ENCODE measurements at places on chromosomes 13 and 19. TPM values are rescaled to one million over a fixed set of nuclear protein-coding genes. Genes with fewer than 3 reads are reported as not detected.

DNA sequence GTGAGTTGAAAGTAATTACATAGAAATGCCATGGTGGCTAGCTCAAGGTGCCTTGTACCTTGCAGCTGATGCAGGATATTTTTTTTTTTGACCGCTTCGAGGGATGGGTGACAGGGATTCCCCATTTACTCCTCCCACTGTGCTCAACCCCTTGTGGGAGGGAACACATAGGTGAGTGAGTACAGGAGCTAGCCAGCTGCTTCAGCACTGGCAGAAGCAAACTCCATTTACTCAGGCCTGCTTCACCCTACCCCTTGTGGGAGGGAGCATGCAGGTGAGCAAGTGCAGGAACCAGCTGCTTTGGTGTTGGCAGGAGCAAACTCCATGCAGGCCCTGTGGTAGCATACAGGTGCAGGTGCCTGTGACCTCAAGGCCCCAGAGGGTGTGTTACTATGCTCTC, 330.1 kb downstream of the TDRD3 start:
- no peak for DNase-seq

The KRTDAP gene
- not detected for total RNA-seq

- DNase-seq, result peak; percentile 74
Observed at GRCh38 chr13:46551410-46552302, 1.3 kb upstream of the LRCH1 start.

DNA sequence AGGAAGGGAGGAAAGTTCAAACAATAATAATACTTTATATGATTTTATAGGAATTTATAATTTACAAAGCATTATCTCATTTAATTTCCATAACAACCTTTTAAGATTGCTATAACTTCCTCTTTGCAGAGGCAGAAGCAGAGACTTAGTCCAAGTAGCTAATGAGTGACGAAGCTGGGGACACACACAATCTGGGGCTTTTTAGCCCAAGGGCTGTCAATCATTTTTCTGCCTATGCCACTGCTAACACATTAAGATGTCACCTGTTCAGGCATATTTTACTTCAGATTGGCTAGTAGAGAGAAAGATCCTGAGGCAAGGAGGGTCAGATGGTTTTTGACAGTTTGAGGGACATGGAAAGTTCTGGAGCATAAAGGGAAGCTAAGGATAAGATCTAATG, 12.6 kb downstream of the SCEL start:
- DNase-seq, result no peak

The SMAD9 gene
- total RNA-seq, result not detected

- no peak for DNase-seq
Observed at GRCh38 chr13:98838776-98839175, 86.3 kb upstream of the SLC15A1 start.

The SHISA7 gene
- total RNA-seq, result not detected

GRCh38 chr19:40584007-40584406, 7.3 kb downstream of the SHKBP1 start:
- DNase-seq, result no peak

The PRKCG gene
- total RNA-seq, result not detected

The IL4I1 gene
- 35.6 TPM for total RNA-seq

GRCh38 chr19:53057904-53058580, 13.5 kb downstream of the ERVV-2 start:
- no peak for DNase-seq

GRCh38 chr13:76597868-76598267, 288.3 kb downstream of the KCTD12 start:
- DNase-seq, result no peak

DNA sequence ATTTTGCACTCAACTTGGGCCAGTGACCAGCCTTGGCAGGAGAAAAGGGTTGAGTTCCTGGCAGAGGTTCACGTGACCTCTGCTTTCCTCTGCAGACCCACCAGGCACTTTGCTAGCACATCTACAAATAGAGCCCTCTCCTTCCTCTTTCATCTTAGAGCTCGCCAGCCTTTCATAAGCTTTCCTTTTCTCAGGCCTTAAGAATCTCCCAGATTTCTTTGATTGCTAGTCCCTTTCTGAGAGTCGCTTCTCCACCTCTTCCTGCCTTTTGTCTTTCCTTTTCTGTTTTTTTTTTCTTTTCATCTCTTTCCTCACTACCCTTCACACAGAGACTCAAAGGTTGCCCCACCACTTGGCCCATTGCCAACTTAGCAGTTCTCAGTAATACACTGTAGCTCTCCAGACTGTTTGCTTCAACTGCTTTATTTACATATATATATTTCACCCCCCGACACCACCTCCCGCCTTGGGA, 375.7 kb upstream of the SPRY2 start:
- no peak for DNase-seq

DNA sequence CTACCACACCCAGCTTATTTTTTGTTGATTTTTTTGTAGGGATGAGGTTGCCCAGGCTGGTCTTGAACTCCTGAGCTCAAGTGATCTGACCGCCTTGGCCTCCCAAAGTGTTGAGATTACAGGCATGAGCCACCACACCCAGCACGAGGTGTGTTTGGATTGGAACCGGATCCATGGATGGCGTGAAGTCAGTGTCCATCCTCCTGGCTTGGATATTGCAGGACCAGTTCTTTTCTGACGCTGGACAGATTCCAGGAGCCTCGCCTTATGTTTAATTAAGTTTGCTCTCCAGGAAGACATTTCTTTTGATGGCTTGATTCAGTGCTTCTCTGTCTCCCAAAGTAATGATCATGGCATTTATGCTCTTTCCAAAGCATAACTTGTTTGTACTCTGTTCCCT, 14.4 kb upstream of the RFXAP start:
- no peak for DNase-seq

The TPTE2 gene
- total RNA-seq, result not detected

GRCh38 chr13:105814902-105815250, 720.6 kb downstream of the EFNB2 start:
- no peak for DNase-seq

DNA sequence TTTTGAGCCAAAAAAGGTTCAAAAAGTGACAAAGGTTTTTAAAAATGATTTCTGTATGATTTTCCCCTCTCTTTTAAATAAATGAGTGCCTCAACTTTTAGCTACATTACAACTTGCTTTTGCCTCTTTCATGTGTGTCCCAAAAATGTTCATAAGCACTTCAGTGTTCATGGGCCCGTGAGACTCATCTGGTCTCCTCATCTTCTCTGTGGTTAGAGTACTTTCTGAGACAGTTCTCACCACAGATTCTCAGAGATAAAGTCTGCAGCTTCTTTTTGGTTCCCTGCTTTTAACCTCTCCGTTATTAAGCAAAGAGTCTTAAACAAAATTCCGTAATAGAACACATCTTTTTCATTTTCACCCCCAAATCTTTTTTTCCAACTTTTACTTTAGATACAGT, 156.9 kb downstream of the DLEU7 start:
- no peak for DNase-seq

- no peak for DNase-seq
Observed at GRCh38 chr13:27631156-27631555, 9.5 kb downstream of the POLR1D start.

DNA sequence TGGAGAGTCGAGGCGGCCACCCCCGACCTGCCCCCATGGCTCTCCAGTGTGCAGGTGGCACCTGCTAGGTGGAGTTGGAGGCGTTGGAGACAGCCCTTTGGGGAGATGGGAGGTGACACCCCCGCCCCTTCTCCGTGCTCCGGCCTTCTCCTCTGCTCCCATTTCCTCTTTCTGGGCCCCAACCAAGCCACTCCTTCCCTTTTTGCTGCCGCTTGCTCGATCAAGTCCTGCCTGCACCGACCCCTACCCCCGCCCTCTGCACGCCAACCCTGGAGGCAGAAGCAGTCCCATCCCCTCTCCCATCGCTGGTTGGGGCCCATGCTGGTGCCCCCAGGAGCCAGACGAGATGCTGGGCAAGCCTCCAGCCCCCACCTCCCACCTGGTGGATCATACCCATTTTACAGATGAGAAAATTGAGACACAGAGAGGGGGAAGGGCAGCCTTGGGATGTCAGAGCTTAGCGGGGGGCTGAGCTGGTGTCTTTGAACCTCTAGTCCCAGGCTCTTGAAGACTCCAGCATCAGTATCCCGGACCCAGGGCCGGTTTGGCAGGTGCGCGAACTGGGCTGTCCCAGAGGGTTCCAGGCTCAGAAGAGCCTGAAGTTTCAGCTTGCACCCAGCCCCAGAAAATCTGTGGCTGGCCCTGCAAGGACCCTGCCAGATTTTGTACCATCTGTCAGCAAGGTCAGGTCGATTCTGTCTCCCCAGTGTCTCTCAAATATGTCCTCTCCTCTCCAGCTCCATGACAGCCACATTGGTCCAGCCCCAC, 10.3 kb downstream of the GNA15 start:
- DNase-seq, result no peak

The LPAR2 gene
- total RNA-seq, result 23.6 TPM

DNA sequence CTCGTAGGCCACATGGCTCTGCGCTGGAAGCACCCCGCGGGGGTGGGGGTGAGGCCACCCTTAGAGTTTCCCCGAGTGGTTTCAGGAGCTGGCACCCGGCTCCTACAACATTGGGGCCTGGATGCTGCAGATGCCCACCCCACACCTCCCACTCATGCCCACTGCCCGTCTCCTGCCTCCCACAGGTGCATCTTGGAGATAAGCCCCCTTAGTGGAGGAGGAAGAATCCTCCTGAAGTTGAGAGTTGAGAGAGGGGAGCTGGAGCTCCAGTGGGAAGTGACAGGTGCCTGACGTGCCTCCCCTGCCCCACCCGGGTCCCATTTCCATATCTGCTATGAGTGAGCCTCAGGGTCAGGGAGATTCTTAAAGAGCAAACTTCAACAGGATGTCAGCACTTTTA, 341.3 kb downstream of the TEX29 start:
- DNase-seq, result no peak

- no peak for DNase-seq
Observed at GRCh38 chr19:35846038-35846668, 6.2 kb downstream of the NPHS1 start.

The MYH14 gene
- total RNA-seq, result not detected

- DNase-seq, result peak; percentile 42
Observed at GRCh38 chr13:87677496-87678371, 6.6 kb downstream of the SLITRK5 start.

- no peak for DNase-seq
Observed at GRCh38 chr13:112637017-112637801, 49.3 kb upstream of the TUBGCP3 start.

The B3GNT3 gene
- total RNA-seq, result not detected

- peak; percentile 73 for DNase-seq
Observed at GRCh38 chr19:46009530-46010510, 13.0 kb downstream of the PGLYRP1 start.

DNA sequence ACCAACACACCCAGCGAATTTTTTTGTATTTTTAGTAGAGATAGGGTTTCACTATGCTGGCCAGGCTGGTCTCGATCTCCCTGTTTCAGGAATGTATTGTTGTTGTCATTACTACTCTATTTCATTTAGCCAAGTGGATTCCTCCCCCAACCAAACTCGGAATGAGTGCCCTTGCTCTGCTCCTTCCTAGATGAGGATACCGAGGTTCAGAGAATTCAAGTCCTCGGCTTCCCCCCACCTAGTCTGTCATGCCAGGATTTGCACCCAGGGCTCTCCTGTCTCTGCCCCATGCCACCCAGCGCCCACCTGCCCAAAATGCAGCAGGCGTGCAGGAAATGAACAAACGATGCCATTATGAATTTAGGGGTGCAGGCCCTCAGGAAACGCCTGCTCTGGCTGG, 3.5 kb upstream of the SPACA4 start:
- DNase-seq, result no peak

GRCh38 chr13:84400706-84401105, 518.4 kb upstream of the SLITRK1 start:
- DNase-seq, result no peak

All from CD8-positive, alpha-beta memory T cell (primary cell).